Heart left ventricle (tissue), 16 donors: ENCODE measurements at places on chromosomes 5 and 9.

DNA sequence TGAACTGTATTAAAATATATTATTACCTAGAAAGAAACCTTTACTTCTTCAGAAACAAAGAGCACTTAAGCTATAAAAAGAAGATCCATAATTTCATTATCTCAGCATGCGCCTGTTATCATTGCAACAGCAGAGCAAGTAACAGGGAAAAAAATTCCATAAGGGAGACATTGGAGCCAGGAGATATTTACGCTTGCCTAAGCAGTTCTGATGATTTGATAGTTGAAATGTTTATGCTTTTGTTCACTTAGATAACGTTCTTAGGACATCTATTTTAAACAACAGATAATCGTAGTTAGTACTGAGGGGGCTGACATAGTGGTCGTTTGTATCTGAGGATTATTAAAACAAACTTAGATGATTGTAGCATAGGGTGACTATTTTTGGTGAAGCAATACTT lies 252.5 kb downstream of the NNT start:
- DNase-seq = no peak

- DNase-seq = no peak
Observed at GRCh38 chr5:76732405-76733048, 16.6 kb downstream of the F2R start.

- DNase-seq = no peak
Observed at GRCh38 chr9:116072046-116072445, 81.5 kb upstream of the PAPPA start.

DNA sequence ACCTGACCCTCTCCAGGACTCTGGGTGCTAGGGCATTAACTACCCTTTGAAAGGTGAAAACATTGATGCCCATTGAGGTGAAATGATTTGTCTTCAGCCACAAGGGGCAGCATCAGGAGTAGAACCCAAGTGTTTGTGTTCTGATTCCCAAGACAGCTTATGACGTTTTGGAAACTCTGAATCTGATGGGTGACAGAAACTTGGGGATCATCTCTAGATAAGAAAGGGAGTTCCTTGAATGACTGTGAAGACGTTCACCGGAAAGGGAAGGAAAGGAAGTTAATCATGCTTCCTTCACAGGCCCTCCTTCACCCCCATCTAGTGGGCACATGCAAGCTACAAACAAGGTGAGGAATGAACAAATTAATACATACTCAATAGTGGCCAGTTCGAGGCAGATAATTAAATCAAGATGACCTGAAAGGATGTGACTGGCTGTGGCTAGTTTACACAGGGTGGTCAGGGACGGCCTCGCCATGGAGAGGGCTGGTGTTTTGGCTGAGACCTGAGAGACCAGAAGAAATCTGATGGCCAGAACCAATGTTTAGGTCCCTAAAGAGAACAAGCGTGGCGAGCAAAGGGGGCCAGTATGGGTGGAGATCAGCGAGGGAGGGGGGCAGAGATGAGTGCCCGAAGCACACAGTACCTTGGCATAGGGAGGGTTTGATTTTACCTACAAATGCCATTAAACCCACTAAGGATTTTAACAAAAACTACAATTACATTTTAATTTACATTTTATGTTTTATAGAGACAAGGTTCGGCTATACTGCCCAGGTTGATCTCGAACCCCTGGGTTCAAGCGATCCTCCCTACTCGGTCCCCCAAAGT lies 937 bp upstream of the SLC26A2 start:
- DNase-seq = no peak

- no peak for DNase-seq
Observed at GRCh38 chr5:172274951-172275753, 8.4 kb downstream of the UBTD2 start.
